Chondrocyte (in vitro differentiated cells): ENCODE measurements at places on chromosomes 7 and 10. TPM values are rescaled to one million over a fixed set of nuclear protein-coding genes. Genes with fewer than 3 reads are reported as not detected.

The SFXN3 gene
- total RNA-seq: 92.4 to 101 TPM (median 96.9 TPM) in 3 replicates

The SYT15 gene
- total RNA-seq: 11.6 to 44.3 TPM (median 14.5 TPM) in 3 replicates

The ASB4 gene
- total RNA-seq: not detected in 3 replicates

The OR2A12 gene
- not detected in 3 replicates for total RNA-seq

The TAS2R3 gene
- 0.52 to 2.9 TPM in 2 of 3 replicates, not detected in the other for total RNA-seq

The NPSR1 gene
- total RNA-seq: not detected in 3 replicates

The SNCG gene
- total RNA-seq: 1.2 to 2.2 TPM (median 1.5 TPM) in 3 replicates
